ENCODE measurements at places on chromosomes 4 and X.

GRCh38 chrX:153549231-153549630, 31.8 kb downstream of the ATP2B3 start:
- DNase-seq: no peak

GRCh38 chr4:48116582-48116981, 17.5 kb downstream of the TXK start:
- DNase-seq: no peak

- DNase-seq: no peak
These were observed 44.9 kb downstream of the ANAPC4 start for GRCh38 chr4:25421816-25422525.

DNA sequence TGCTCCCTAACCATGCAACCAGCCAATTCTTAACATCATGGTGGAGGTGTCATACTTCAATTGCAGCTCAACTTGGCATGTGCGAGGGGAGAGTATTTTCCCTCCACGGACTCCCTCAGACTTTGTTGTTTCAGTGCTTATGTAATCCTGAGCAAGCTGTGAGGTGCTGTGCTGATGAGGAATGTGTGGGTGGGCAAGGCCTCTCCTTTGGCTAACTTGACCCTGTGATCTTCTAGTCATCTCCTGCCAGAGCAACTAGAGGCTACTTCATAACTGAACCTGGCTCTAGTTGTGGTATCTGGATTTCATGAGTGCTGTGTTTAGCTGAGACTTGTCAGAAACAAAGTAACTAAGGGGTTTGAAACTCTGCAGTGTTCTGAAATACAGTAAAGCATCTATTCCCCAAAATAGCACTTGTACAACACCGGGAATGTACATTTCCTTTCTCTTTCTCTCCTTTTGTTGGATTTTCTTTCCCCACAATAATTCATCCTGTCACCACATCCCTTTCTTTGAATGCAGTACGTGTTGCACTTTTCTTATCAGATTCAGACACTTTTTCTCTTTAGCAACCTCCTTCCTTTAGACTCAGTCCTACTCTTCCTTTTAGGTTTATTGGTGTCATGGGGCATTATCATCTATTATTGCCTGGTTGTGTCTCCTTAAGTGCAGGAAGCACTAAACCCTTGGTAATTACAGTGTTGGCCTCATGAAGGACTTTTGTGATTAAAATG, 415.2 kb upstream of the NR3C2 start:
- DNase-seq: no peak

- no peak for DNase-seq
These were observed 53.6 kb downstream of the CORIN start for GRCh38 chr4:47784222-47784621.

- DNase-seq: no peak
These were observed 84.8 kb downstream of the AFAP1 start for GRCh38 chr4:7854697-7855370.

- DNase-seq: no peak
These were observed 371.4 kb upstream of the TECRL start for GRCh38 chr4:64780664-64781063.

DNA sequence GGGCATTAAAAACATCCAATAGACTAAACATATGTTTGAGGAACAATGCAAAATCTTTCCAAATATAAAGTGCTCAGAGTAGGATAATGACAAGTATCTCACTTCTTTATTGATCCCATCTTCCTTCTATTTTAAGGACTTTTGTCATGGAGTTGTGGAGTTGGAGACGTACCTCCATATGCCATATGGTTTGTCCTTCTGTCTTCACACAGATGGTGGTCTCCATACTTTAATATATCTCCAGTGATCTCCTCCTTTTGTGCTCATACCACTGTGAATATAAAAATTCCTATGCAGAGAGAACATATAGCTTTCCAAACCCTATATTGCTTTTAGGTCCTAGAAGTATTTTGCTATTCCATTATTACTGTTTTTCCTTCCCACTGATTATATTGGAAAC, 64.5 kb downstream of the GABRB1 start:
- DNase-seq: no peak

DNA sequence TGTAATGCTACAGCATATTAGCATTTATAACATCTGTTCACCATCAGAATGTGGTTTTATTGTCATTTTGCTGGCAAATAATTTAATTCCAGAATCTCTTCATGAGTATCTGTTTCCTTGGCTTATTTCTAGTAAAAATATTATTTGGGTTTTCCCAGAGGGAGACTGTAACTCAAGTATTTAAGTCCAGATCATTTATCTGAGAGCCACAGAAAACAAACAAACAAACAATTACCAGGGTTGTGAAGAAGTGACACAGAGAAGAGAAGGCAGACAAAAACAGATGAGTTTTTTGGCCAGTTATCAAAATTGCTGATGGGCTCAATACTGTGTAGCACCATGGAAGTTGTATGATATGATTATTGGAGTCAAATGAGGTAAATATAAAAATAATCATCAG, 515.1 kb downstream of the TECRL start:
- no peak for DNase-seq

Measured in ecto neural progenitor cell (in vitro differentiated cells).